ENCODE measurements at places on chromosomes 4 and X. TPM values are rescaled to one million over a fixed set of nuclear protein-coding genes. Genes with fewer than 3 reads are reported as not detected.

GRCh38 chr4:7937006-7937405, 2.7 kb downstream of the AFAP1 start:
- DNase-seq = no peak

- peak; percentile 76 for DNase-seq
Measured at GRCh38 chr4:16794816-16795445, 103.5 kb downstream of the LDB2 start.

- DNase-seq = no peak
Measured at GRCh38 chr4:95167805-95168204, 381.0 kb downstream of the UNC5C start.

DNA sequence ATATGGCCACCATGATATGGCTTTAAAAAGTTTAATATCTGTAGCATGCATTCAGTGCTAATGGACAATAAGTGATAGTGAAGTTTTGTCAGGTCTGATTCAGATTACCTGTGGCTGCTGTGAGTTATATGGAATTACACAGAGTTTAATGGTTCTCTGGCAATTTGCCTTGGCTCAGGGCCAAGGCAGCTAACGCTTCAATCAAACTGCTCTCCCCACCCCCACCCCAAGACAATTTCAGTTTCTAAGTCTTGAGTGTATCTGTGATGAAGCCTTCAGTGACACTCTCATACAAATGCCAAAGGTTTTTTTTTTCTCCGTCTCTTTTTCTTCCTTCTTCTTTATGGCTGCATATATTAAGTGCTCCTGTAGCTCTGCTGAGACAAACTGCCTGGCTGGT, 106.6 kb downstream of the SHROOM4 start:
- DNase-seq = no peak

- DNase-seq = peak; percentile 51
Measured at GRCh38 chr4:118783887-118784286, 52.0 kb downstream of the SEC24D start.

GRCh38 chr4:30724247-30724646, 4.1 kb downstream of the PCDH7 start:
- DNase-seq = no peak

DNA sequence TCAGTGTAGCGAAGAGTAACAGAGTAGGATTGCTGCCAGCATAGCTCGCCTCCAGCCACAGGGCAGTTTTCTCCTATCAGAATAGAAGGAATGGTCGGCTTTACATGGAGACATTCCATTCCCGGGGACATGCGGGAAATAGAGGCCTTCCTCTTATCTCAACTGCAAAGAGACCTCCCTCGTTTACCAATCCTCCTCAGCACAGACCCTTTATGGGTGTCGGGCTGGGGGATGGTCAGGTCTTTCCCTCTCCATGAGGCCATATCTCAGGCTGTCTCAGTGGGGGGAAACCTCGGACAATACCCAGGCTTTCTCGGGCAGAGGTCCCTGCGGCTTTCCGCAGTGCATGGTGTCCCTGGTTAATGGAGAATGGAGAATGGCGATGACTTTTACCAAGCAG, 285.0 kb downstream of the ASMT start:
- DNase-seq = no peak

DNA sequence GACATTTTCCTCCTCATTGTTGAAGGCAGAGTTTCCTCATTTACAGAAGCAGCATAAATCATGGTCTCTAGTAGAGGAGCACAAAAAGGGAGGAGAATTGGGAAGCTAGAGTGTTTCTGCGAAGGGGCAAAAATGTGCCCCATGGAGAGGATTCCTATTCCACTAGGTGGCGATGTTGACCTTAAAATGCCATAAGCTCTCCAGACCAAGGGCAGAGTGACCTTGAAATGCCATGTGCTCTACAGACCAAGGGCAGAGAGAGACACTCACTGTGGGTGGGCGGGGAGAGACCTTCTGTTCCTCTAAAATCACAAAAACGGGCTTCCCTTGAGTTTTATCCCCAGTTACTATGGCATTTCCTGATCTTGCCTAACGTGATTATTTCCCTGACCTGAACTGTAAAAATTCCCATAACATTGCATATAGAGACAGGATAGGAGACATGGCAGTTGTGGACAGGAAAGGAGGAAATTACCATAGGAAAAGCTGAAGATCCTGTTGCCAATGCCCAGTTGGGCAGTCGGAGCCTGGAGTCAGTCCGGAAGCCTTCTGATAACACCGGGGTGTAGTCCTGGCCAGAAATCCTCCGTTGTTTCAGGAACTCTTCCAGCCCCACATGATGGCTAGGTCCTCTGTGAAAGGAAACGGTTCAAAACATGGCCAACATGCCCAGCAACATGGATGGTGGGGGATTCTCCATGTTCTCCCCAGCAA, 567.7 kb downstream of the MAGEB5 start:
- no peak for DNase-seq

DNA sequence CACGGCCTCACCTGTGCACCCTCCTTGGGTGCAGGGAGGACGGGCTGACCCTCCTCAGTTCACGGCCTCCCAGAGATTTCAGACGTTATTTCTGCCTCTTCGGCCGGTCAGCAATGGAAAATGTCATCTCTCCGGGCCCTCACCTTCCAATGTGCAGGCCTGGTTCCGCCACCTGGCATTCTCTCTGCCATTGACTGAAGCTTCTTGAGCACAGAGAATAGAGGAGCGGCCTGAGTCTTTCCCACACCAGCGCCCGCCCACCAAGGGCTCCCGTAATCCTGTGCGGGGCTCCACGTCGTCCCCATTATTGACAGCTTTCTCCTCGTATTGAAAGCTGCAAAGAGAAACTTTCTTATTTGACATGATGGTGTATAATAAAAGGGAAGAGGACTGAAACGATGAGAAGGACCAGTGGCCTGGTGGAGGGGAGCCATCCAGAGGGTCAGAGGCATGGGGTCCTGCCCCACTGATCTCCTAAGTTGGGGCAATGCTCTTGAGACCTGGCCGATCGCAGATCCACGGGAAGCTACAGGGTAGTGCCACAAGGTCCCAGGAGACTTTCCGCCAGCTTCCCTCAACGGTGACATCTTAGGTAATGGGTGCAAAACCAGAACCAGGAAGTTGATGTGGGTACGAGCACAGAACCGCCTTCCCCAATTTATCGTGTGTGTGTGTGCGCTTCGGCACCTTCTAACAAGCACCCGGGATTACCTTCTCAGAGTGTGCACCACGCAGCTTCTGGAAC, 20.6 kb downstream of the HTRA3 start:
- DNase-seq = peak; percentile 29

DNA sequence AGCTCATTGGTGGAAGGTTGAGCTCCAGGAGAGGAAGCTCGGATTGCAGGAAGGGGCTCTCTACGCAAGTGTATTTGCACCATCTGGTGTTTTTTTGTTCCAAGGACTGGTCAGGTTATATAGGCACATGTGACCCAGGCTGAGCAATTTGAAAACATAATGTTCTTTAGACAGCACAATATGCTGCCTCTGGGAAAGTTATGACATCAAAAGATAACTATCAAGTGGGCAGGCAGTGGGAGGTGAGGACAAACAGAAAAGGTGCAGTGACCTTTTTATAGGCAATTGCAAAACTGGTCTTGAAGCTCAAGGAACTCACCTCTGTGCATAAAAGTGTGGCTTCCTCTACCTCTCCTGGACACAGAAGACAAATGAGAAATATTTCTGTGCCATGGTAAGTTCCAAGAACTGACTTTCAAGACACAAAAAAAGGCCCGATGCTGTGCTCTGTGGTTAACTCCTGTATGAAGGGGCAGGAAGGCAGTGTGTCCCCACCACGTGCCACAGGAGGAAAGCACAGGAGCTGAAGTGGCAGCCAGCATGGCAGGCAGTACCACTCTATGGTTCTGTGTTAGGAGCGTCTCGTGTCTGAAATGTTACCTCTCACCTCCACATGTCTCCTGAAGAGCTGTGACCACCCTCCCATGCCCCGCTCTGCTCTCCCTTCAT, 128.6 kb downstream of the SHROOM3 start:
- no peak for DNase-seq

DNA sequence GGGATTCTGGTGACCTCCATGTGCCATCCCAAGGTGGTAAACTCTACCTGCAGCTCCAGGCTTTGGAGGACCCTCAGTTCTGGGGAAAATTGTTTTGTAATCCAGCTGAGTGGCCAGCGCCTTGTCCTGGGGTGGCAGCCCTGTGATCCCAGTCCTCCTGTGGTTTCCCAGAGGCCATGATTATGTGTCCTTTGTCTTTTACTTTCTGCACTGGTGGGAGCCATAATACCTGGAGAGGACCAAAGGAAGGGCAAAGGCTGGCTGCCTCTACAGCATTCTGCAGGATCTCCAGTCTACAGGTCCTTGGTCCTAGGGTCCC, 64.0 kb downstream of the NBDY start:
- DNase-seq = no peak

GRCh38 chr4:173039617-173040577, 128.7 kb upstream of the GALNT7 start:
- DNase-seq = no peak

- no peak for DNase-seq
Measured at GRCh38 chr4:100497791-100498190, 20.0 kb downstream of the EMCN start.

DNA sequence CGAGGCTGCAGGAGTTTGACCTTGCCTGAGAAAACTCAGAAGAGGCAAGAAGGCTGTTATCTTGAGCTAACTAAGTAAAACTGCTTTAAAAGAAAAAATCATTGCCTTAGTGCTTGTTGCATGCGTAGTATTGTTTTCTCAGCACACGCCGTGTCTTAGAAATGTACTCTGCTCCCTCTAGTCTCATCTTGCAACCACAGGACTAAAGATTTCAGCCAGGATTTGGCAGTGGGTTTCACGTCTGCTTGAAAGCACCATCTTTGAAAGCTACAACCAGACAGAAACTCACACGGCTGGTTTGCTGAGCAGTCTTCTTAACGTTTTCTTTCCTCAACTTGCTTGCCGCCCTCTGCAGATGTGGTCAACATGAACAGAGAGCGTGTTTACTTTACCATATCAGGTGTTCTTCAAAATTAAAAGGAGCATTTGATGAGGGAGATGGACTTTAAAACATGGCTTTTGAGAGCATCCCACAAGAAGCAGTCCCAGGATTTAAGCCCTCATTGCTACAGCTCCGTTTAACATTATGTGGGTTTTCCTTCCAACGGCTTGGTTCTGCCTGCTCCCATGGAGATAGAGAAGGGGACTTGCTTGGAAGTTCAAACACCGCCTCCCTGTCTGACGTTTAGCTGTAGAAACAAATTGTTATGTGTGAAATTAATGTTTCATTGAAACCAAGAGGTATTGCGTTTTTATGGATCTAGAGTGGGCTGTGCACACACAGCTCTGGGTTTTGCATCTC, 3.4 kb downstream of the SORCS2 start:
- DNase-seq = no peak

- DNase-seq = no peak
Measured at GRCh38 chr4:150368667-150369066, 213.3 kb upstream of the MAB21L2 start.

GRCh38 chr4:184766446-184766845, 32.5 kb upstream of the CENPU start:
- no peak for DNase-seq

DNA sequence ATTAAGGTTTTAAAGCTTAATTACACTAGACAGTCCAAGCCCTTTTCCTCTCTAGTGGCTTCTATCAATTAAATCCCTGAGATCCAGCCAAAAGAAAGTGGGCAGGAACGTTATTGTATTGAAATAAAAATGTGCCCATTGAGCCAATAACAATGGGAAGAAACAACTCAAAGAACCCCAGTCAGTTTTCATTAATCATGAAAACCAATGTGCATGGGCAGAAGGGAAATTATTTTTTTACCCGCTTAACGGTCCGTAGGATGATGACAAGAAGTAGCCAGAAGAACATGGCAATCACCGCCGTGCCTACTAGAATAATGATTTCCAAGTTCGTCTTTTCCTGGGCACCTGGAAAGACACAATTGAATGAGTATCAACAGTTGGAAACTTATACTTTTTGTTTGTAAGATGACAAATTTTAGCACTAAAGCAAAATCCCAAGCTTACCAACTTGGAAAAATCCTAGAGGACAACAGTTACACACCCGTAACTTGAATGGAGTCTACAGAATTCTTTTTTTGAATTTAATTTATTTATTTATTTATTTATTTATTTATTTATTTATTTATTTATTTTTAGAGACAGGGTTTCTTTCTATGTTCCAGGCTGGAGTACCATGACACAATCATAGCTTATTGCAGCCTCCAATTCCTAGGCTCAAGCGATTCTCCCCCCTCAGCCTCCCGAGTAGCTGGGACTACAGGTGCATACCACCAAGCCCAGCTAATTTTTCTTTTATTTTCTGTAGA, 26.8 kb downstream of the KDR start:
- DNase-seq = no peak

GRCh38 chr4:11687727-11688126, 259.0 kb upstream of the HS3ST1 start:
- DNase-seq = no peak

GRCh38 chr4:112807083-112807482, 170.1 kb downstream of the LARP7 start:
- no peak for DNase-seq

DNA sequence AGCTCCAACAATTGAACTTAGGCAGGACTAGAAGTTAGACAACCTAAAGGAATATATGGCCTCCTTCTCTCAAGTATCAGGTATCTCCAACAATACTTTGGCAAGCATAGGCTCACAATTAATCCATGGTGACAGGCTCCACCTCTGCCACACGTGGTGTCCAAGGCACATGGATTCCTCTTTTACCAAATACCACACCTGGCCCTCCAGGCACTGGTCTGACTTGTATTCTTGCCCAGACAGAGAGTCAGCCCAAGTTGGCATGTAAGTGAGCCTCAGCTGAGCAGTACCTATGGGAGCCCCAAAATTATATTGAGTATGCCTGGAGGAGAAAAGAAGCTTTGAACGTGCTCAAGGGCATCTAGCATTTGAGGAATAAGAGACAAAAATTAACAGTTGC, 19.6 kb downstream of the SRPX2 start:
- no peak for DNase-seq

DNA sequence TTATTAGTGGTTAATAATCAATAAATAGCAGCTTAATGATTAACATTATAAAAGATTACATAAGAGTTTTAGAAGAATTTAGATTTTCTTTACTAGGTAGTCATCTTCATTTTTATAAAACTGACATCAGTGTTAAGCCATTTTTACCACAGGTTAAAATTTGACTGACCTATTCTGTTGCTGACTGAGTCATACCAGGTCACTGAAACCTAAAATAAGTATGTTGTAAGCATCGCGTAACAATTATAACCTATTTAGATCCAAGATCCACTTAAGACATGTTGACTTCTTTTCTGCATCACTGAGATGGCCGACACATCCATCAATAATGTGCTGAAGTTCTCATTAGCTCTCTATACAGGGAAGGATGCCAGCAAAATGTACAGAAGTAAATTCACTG, 36.7 kb downstream of the ARX start:
- no peak for DNase-seq

GRCh38 chrX:26778320-26778888, 562.4 kb downstream of the MAGEB5 start:
- no peak for DNase-seq

The SLC49A3 gene
- 18.2 TPM for total RNA-seq

The HTR2C gene
- total RNA-seq = not detected

The RAI2 gene
- 41.0 TPM for total RNA-seq

The CT47A1 gene
- not detected for total RNA-seq

The GAGE2A gene
- total RNA-seq = not detected

The AMER1 gene
- 5.7 TPM for total RNA-seq

The NCAPG gene
- total RNA-seq = 0.31 TPM

The C1QTNF7 gene
- 2.3 TPM for total RNA-seq
